Vein endothelial cell (primary cell): ENCODE measurements at places on chromosomes 6 and 20. TPM values are rescaled to one million over a fixed set of nuclear protein-coding genes. Genes with fewer than 3 reads are reported as not detected.

Gene LY6G6C
- total RNA-seq: not detected in 2 replicates

Gene NKX2-2
- total RNA-seq: not detected in 2 replicates

Gene AAR2
- 30.1 and 31.4 TPM in 2 replicates for total RNA-seq

Gene SIRPD
- total RNA-seq: not detected in 2 replicates

Gene FLRT3
- total RNA-seq: 0.96 and 1.3 TPM in 2 replicates

Gene IP6K3
- not detected in 2 replicates for total RNA-seq

Gene PREP
- 20.9 and 22.5 TPM in 2 replicates for total RNA-seq

Gene FOXA2
- total RNA-seq: not detected in 2 replicates

Gene PRSS16
- not detected in 2 replicates for total RNA-seq

Gene SYNDIG1
- total RNA-seq: not detected in 2 replicates

Gene TREML2
- total RNA-seq: not detected in 2 replicates

Gene HCK
- total RNA-seq: 0.33 TPM in 1 of 2 replicates, not detected in the other

Gene PMEPA1
- total RNA-seq: 11.8 and 25.2 TPM in 2 replicates

Gene COL10A1
- total RNA-seq: not detected in 2 replicates

Gene KHDC1L
- not detected in 2 replicates for total RNA-seq

Gene MRS2
- total RNA-seq: 27.4 and 27.8 TPM in 2 replicates

Gene TNNC2
- total RNA-seq: 0.33 TPM in 1 of 2 replicates, not detected in the other

Gene TRIM40
- not detected in 2 replicates for total RNA-seq

Gene HLA-DPA1
- 0.33 TPM in 1 of 2 replicates, not detected in the other for total RNA-seq

Gene GRM1
- total RNA-seq: 0.10 TPM in 1 of 2 replicates, not detected in the other

Gene HRH3
- total RNA-seq: not detected in 2 replicates

Gene NUP43
- 31.0 and 54.1 TPM in 2 replicates for total RNA-seq

Gene OCSTAMP
- not detected in 2 replicates for total RNA-seq

Gene ADGB
- not detected in 2 replicates for total RNA-seq

Gene SPATS1
- total RNA-seq: not detected in 2 replicates

Gene BTBD3
- total RNA-seq: 35.3 and 49.4 TPM in 2 replicates

Gene RAB44
- under 0.01 TPM in 1 of 2 replicates, not detected in the other for total RNA-seq

Gene GSTA4
- 13.7 and 14.9 TPM in 2 replicates for total RNA-seq

Gene LBP
- total RNA-seq: under 0.01 TPM in 1 of 2 replicates, not detected in the other

Gene PET117
- total RNA-seq: 7.8 and 12.2 TPM in 2 replicates

Gene PKIB
- 0.33 TPM in 1 of 2 replicates, not detected in the other for total RNA-seq

Gene PAK5
- total RNA-seq: not detected in 2 replicates

Gene COX4I2
- not detected in 2 replicates for total RNA-seq

Gene TNFRSF6B
- total RNA-seq: 22.1 and 41.5 TPM in 2 replicates

Gene SLC26A8
- total RNA-seq: 0.38 TPM in 1 of 2 replicates, not detected in the other

Gene OR2B6
- not detected in 2 replicates for total RNA-seq

Gene ENPP1
- 0.65 and 1.1 TPM in 2 replicates for total RNA-seq

Gene RRP36
- total RNA-seq: 102 and 110 TPM in 2 replicates

Gene EPPIN
- total RNA-seq: not detected in 2 replicates

Gene ENPP4
- total RNA-seq: 6.2 and 8.0 TPM in 2 replicates
